ENCODE measurements at places on chromosomes 7 and 10.

DNA sequence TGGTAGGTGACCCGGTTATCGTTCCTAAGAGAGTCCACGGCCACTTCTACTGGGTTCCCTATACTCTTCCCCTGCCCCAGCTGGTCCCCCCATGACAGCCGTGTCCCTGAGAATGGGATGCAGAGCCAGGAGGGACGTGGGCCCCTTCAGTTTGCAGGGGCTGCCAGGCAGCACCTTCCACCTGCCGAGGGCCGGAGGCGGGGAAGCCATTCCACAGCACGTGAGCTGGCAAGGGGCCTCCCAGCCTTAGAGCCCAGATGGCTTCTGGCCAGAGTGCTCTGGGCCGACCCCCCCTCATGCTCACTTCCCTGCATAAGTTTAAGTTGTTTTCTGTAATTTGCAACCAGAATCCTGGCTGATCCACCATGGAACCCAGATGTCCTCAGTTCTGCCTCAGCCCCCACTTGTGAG, 39.0 kb downstream of the DIP2C start:
- no peak for DNase-seq

DNA sequence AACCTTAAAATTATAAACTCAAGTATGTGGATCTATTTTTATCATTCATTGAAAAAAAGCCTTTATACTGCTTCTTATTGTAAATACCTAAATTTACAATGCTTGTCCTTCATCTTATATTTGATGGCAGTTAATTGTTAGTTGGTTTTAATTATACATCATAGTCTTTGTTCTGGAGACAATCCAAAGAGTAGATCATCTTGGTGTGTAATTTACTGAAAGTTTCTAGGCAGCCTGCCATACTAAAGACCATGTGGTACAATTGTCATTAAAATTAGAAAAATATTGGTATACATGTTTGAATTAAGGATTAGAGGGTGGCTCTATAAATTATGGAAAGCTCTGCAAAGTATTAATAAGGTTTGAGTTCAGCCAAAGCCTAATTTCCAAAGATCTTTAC, 231.4 kb downstream of the KCND2 start:
- DNase-seq: no peak

GRCh38 chr10:80829151-80829550, 291.4 kb downstream of the SH2D4B start:
- no peak for DNase-seq

DNA sequence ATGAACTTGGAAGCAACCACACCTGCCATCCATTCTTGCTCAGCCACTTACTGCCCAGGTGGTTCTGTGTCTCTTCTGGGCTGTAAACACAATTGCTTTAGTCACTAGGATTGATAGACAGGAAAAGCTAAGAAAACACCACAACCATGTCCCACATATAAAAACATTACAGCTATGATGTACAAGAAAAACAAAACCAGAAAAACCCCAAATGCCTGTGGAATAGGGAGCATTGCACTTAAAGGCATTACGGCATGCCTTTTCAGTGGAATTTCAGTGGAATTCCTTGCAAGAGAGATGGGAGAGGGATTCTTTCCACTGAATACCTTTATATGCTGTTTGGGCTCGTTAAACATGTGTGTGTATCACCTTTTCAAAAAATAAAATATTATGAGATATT, 44.2 kb upstream of the GPR26 start:
- no peak for DNase-seq

GRCh38 chr7:15612205-15612604, 50.4 kb upstream of the AGMO start:
- DNase-seq: no peak

DNA sequence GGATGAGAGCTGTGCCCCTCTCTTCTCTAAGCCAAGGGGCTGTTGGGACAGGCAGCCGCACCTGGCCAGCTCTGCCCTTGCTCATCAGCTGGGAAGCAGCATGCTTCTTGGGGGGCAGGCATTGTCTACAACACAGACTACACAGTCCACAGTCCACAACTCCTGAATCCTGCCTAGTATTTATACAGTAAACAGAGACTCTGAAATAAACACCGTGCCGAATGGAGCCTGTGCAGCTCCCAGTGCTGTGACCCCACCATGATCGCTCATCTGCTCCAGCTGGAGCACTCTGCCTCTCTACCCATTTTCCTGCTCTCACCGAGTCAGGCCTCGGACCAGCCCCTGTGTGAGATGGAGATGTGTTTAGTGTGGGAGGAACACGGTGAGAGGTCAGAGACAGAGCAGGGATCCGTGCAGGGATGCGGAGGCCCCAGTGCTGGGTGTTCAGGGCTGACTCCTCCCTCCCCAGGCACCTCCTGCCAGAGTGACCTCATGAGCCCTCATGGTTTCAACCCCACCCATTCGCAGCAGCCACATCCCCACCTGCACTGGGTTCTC, 608.0 kb downstream of the DNAJB6 start:
- no peak for DNase-seq

DNA sequence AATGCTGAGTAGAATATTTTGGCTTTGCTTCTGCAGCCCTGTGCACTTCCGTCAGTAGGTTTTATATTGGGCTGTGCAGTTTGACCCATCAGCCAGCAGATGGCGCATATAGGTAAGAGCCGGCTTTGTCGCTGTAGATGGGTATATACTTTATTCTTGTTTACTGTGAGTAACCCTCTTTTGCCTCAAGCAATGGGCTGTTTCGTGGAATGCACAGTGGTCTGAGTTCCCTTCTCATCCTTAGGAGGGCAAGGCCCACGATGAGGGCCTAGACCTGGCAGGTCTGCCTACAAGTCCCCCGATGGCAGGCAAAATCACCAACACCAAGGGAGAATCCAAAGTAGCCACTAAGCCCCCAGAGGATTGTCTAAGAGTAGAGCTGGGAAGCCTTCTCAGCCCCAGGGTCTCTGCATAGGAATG, 1002.9 kb upstream of the KCND2 start:
- DNase-seq: no peak

DNA sequence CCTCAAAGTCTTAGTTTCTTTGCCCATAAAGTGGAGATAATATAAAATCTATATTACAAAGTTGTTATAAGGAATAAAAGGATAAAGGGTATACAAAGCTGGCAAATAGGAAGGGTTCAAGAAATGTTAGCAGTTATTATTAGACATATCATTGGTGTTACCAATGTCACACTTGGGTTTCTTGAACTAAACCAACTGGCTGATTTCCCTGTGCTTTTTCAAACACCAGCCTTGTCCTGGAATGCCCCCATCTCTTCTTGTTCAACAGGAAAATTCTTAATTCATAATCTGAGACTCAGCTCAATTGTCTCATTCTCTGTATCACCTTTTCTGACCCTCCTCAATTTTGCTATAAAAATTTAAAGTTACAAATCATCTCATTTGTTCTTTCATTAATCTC, 143.7 kb upstream of the LRRTM3 start:
- no peak for DNase-seq

- peak; percentile 14 for DNase-seq
These were observed 27.1 kb upstream of the TNRC18 start for GRCh38 chr7:5450549-5451327.

GRCh38 chr7:75915416-75916156, 631 bp downstream of the POR start:
- no peak for DNase-seq

- DNase-seq: no peak
These were observed 221.7 kb downstream of the CDK14 start for GRCh38 chr7:90817846-90818245.

DNA sequence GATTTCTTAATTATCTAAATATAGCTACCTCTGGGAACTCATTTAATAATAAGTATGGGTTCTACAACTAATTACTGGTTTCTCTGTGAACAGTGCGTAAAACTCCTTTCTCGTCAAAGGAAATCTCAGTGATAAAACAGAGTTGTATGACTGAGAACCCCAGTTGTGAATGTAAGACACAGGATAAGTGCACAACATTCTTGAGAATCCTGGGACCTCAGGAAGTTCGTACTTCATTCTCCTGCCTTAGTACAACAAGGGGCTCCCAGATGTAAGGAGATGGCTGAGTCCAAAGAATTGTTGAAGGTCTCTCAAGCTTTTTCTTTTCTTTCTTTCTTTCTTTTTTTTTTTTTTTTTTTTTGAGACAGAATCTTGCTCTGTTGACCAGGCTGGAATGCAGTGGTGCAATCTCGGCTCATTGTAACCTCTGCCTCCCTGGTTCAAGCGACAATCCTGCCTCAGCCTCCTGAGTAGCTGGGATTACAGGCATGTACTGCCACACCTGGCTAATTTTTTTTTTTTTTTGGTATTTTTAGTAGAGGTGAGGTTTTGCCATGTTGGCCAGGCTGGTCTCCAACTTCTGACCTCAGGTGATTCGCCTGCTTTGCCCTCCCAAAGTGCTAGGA, 12.5 kb downstream of the DENND10 start:
- DNase-seq: no peak

- no peak for DNase-seq
These were observed 70.4 kb downstream of the FAM171A1 start for GRCh38 chr10:15300697-15301096.

- DNase-seq: no peak
These were observed 411.5 kb downstream of the SFMBT2 start for GRCh38 chr10:6999232-6999925.

DNA sequence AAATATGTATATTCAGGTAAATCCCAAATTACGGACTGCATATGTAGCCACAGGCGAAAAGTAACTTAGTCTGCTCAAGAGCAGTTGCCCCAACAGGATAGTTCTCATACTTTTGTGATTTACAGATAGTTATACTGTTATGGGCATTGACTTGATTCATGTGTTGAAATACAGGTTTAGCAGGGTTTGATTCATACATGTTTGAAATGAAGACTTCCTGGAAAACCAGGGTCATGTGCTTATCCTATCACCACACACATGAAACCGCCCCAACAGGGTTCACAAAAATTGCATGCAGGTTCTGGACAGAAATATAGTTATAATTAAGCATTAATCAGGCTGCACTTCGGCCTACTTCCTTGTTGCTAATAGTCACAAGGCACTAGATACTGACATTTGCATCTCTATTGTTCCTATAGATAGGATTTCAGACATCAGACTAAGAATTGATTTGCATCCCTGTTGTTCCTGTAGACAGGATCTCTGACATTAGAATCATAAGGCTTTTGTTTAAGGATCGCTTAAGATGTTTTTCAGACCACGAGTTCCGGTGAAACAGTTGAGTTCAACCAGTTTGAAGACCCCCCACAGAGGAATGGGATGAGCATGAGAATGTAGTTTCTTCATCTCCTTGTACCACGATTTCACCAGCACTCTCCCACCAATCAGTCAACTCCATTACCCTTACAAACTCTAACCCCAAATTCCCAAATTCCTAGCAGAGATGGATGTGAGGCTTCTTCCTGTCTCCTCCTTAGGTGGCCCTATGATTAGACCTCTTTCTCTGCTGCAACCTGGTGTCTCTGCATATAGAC, 2.0 kb upstream of the ZNF398 start:
- DNase-seq: no peak

DNA sequence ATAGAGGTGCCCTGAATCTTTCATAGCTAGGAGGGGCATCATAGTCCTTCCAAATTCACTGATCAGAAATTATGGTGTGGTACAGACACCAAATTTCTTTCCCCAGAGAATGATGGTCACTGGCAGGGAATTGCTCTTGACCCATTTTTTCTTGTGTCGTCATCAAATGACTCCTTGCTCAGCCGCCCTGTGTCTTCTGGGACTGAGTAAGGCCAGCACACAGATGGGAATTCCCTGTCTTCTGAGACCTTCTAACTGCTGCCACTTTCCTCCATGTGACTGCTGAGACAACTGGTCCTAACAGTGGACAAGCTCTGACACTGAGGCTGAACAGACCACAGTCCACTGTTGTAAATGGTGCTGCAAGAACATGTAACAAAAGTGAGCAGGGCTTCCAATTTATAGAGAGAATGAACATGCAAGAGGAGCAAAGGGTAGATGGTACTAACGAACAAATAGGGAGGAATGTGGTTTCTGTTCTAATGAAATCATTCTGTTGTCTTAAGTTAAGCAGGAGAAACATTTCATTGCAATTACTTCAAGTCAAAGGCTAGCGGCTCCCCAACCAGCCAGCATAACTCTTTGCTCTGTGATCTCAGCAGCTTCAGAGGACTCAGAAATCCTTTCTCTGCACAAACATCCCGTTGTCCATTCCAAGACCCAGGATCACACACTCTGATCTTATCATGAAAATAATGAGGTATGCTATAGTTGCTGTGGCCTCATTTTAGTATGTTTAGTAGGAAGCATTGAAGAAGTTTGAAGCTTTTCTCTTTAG, 235.9 kb upstream of the PRSS1 start:
- DNase-seq: no peak

DNA sequence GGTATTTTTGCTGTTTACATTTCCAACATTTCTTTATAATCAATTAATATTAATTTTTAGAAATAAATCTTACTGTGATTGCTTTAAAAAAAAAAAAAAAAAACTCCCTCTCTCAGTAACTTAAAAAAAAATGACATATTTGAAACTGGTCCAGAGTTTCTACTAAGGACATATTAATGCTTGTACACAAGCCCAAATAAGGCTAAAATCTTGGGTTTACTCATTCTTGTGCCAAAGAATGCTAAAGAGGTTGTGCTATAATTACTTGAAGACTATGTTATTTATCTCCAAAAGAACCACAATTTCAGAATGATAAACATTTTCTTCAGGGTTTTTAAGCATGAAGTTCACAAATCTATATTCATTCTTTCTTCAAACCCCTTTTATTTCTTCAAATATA, 39.4 kb upstream of the PHF14 start:
- DNase-seq: no peak

GRCh38 chr7:20217193-20217948, at the start of gene MACC1:
Gene MACC1, minus strand, starts transcription at chr7:20217384. Its CDS starts 55,522 bp downstream, at chr7:20161862.
- no peak for DNase-seq

DNA sequence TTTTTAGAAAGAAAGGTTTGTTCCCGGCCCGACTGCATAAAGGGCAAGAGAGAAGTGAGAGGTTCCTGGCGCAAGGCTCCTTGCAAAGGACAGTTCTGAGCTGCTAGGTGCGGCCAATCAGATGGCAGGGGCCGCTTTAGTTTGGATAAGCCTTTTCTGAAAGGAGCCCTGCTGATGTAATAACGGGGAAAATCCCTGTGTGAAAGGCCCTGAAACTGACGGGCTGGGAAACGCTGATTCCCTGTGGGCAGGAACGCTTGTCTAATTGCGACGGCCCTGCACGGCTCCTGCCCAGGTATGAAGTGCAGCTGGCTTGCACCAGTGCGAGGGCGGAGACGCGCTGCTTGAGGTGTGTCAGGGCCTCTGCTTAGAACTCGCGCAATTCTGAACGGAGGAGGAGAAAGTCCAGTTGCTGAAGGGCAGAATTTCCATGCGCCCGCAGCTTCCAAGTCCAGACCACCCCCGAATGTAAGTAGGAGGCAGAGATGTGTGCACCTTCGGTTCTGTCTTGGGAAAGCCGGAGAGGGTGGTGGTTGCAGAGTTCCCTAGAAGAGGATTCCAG, 30.5 kb downstream of the TACC2 start:
- no peak for DNase-seq

- DNase-seq: no peak
These were observed 10.5 kb downstream of the ZNF282 start for GRCh38 chr7:149205690-149206381.

- DNase-seq: no peak
These were observed 60.8 kb downstream of the OGDH start for GRCh38 chr7:44667190-44667589.

DNA sequence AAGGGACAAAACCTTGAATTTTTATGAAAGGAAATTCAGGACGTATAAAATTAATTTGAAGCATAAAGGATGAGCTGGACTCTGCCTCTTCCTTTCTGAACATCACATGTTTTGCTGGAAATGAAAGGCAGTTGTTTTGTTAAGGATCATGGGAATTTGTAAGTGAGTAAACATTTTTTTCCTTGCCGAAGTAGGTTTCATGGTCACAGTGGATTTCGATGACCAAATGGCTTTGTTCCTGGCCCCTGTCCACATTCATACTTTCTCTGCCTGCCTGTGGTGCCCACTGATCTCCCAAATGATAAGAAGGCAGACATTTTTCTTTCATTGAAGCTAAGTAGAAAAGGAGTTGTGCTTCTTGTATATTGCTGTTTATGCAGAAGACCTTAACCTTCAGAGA, 104.2 kb downstream of the ARID5B start:
- DNase-seq: no peak

Data from stimulated activated CD4-positive, alpha-beta T cell treated with anti-CD3 and anti-CD28 coated beads, TNF-alpha, amount 100 ng/mL, for 4 hours (primary cell).